ENCODE measurements at places on chromosomes 2 and 18.

DNA sequence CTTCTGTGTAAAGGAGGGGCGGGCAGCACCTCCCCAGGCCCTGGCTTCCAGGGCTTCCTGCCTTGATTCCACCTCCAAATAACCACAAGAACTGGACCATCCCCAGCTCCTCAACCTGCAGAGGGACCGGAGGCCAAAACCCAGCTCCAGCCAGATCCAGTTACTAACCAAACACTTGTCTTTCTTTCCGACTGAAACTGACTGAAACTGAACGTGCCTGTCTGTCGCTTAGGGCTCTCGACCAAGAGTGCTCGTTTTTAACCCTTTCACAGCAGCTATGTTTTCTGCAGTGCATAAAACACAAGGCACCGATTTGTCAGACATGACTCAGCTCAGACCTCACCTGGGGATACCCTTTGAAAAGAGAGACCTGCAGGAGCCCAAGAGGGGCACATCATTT lies 249.9 kb upstream of the SIX2 start:
- DNase-seq, result no peak

- no peak for DNase-seq
Observed at GRCh38 chr2:20707601-20708000, 40.7 kb downstream of the GDF7 start.

- no peak for DNase-seq
Observed at GRCh38 chr2:8189316-8189715, 492.5 kb upstream of the ID2 start.

DNA sequence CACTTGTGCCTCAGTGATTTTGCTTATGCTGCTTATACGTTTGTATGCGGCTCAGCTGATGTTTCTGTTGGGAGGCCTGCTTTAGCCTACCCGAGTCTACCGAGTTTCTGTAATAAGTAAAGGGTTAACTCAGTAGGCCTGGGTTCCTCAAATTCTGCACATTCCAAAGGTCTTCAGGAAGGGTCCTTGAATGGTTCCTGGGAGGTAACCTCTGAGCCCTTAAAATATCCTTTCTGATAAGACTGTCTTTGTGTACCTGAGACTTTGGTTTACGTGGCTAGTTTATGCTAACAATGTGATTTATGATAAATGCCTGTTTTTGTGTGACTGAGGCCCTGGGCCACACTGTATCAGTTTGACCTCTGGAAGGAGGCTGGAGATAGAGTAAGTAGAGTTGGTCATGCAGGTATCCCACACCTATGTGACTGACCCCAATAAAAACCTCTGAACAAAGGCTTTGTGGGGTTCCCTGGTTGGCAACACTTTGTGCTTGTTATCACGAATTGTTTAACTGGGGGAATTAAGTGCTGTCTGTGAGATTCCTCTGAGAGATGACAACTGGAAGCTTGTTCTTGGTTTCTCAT lies 18.9 kb upstream of the PNPT1 start:
- DNase-seq, result no peak

GRCh38 chr2:241417626-241418025 lies 61.5 kb downstream of the FARP2 start:
- no peak for DNase-seq

DNA sequence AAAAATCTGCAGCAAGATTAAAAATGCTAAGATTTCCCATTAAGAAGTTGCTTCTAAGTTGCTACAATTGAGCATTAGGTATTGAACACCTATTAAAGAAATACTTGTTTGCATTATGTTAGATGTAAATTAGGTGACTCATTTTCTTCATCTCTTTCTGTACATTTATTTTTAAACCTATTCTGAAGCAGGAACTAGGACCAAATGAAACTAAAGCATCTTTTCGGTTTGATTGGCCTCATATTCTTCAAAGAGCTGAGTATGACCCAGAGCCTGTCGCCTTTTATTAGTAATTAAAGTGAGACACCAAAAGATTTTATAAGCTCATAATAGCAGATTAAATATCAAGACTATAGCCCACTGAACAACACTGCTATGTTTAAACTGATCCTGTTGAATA lies 83.4 kb upstream of the ZEB2 start:
- DNase-seq, result no peak

- DNase-seq, result no peak
Observed at GRCh38 chr2:65789923-65790675, 357.7 kb upstream of the SPRED2 start.

GRCh38 chr18:53610957-53611356 lies 613.5 kb downstream of the MBD2 start:
- DNase-seq, result no peak

GRCh38 chr2:28108143-28108542 lies 217.6 kb downstream of the BABAM2 start:
- DNase-seq, result no peak

- no peak for DNase-seq
Observed at GRCh38 chr18:30094556-30094955, 948.0 kb downstream of the DSC3 start.

- DNase-seq, result no peak
Observed at GRCh38 chr2:176826356-176826755, 386.2 kb upstream of the HNRNPA3 start.

GRCh38 chr18:23725827-23726661 lies 36.8 kb downstream of the LAMA3 start:
- no peak for DNase-seq

GRCh38 chr2:97754690-97755346 lies 41.4 kb downstream of the ZAP70 start:
- DNase-seq, result no peak

GRCh38 chr2:10071595-10071994 lies 8.6 kb downstream of the CYS1 start:
- no peak for DNase-seq

DNA sequence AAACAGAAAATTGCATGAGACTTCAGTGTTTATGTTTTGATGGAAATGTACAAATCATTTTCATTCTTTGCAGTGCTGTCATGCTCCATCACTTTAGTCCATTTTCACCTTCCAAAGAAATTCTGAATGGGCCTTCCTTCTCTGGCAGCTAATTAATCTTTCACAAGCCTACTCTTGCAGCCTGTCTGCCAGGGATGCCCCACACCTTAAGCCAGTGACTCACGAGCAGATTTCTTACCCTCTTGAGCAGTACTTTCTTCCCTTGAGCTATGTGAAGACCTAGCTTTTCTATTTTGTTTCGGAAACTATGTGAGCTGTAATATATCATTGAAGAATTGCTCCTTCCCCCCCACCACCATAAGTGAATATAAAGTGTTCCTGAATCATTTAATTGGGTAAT lies 404.3 kb upstream of the VWC2L start:
- no peak for DNase-seq

DNA sequence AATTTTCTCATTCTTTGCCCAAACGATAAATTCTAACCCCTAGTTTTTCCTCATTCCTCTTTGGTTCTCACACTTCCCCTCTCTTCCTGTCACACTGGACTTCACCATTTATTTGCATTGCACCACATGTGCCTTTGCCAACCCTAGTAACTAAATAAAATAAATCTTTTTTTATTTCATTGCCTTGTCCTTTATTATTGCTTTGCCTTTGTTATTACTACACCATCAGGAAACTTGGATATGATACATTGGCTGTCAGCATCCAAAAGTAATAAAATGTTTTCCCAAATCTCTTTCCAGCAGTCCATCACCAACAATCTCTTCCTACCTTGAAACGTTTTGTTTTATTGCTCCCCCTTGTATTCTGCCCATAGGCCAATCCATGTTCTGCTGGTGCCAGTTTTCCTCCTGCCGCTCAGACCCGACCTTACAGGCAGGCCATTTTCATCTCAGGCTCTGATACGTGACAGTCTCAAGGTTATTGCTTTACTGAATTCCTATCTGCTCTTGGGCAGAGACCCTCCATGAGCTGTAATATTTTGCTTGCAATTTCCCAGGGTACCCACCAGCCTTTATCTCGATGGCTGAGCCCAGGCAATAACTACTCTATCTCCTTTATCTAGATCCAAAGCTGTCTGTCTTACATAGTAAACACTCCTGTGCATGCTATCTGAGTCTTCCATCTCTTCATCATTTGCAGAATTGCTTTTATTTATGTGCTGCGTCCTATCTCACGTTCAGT lies 19.3 kb upstream of the LCLAT1 start:
- no peak for DNase-seq

DNA sequence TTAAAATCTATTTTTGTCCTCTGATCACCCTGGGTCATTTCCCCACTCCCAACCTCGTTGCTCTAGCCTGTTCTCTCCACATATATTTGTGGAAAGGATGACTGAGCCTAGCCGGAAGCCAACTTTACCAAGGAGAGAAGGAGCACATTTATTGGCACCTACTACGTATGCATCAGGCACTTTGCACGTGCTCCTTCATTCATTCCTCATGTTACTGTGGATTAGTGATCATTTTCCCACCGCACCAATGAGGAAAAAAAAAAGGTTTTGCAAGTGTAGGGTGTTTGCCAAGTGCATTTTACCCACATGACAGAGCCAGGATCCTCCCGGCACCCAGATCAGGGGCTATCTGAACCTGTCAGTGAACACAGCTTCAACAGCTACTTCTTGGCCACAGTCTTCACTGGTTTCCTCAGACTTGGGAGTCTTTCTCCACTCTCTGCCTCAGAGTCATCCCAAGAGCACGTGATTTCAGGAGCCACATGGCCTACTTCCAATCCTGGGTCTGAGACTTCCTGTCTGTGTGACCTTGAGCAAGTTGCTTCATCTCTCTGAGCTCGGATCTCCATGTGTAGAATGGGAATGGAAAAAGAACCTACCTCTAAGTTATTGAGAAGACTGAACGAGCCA lies 1.9 kb upstream of the C1QL2 start:
- no peak for DNase-seq

DNA sequence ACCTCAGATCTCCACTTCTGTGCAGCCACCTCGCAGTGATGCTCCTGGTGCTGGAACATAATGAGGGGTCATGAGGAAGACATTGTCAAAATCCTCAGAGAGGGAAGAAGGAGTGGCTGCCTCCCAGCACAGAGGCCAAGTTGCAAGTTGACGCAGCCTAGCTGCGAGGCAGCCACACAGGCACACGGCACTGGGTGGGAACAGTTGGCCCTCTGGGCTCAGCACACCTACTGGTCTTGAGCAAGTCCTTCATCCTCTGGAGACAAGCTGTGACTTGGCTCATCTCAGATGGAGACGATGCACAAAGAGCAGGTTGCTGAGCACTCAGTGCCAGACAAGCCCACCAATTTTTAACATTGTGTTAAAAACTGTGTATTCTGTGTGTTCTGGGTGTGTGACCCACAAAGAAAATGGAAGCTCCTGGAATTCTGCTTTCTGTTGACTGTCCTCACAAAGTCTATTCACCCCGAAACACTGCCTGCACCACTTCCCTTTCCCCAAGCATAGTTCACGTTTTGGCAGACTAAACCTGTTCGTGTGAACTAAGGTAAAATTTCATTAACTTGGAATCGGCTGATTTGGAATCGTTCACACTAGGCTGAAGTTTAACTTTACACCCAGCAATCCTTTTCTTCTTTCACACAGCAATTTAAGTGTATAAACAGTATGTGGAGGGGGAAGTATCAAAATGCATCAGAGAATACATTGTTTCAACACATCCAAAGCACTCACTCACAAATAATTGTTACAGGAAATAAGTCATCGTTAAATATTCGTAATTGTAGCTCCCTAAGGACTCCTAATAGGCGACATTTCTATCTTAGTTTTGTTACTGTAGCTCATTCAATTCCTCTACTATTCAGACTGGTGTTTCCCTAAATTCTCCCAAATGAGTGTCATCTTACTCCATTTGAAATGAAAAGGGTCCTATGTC lies 266.6 kb upstream of the ID2 start:
- no peak for DNase-seq

- no peak for DNase-seq
Observed at GRCh38 chr2:207422380-207422779, 107.4 kb upstream of the CREB1 start.

GRCh38 chr2:821546-821945 lies 129.1 kb upstream of the SNTG2 start:
- DNase-seq, result no peak

GRCh38 chr2:166862468-166863132 lies 25.7 kb upstream of the XIRP2 start:
- no peak for DNase-seq

Measured in amniotic stem cell (primary cell).